Right atrium auricular region (tissue), 2 donors: ENCODE measurements at places on chromosomes 3 and 15. TPM values are rescaled to one million over a fixed set of nuclear protein-coding genes. Genes with fewer than 3 reads are reported as not detected.

- DNase-seq = no peak
Measured at GRCh38 chr3:8887435-8888300, 75.6 kb downstream of the RAD18 start.

DNA sequence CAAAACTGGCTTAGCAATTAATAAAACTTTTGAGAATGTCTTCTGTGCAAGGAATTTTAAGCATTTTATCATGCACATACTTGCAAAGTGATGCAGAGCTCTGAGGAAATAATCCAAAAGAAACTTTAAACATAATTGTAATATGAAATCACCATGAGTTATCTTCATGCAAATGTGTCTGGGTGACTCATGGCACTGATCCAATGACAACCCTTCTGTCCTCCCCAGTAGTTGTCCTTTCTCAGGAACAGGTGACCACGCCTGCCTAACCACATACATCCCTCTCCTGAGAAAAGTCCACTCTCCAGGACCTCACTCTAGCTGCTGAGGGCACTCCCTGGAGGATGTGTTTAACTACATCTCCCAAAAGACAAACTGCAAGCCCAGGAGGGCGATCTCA lies 530.6 kb upstream of the IL12A start:
- no peak for DNase-seq

DNA sequence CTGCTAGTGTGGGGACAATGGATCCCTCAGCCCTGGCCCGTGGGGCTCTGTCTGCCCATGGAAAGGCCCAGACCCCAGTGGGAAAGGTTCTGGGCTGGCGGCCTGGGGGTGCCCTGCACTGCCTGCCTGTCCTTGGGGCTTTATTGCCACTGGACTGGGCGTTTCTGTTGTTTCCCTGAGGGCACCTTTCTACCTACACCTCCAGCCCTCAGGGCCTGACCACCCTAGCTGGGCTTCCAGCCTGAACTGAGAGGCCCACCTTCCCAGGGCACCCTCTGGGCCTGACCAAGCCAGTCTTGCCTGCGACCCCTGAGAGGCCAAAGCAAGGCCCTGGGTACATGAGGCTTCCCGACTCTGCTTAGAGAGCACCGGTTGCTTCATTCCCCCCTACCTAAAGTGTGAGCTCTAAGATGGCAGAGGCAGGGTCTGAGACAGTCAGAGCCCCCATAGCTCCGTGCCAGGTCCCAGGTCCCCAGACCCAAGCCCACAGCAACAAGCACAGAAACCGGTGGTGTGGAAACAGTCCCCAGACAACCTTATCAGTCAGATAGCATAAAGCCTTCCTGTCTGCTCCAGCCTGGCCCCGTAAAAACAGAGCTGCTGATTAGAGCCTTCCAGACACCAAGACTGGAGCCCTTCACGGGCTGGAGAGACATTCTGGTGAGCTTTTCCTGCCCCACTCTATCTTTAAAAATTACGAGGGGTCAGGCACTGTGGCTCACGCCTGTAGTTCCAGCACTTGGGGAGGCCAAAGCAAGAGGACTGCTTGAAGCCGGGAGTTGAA lies 102.8 kb downstream of the CHSY1 start:
- DNase-seq = no peak

GRCh38 chr3:101068876-101069606 lies 75.8 kb upstream of the ABI3BP start:
- no peak for DNase-seq

- DNase-seq = no peak
Measured at GRCh38 chr3:186882150-186882524, 39.6 kb downstream of the ADIPOQ start.

DNA sequence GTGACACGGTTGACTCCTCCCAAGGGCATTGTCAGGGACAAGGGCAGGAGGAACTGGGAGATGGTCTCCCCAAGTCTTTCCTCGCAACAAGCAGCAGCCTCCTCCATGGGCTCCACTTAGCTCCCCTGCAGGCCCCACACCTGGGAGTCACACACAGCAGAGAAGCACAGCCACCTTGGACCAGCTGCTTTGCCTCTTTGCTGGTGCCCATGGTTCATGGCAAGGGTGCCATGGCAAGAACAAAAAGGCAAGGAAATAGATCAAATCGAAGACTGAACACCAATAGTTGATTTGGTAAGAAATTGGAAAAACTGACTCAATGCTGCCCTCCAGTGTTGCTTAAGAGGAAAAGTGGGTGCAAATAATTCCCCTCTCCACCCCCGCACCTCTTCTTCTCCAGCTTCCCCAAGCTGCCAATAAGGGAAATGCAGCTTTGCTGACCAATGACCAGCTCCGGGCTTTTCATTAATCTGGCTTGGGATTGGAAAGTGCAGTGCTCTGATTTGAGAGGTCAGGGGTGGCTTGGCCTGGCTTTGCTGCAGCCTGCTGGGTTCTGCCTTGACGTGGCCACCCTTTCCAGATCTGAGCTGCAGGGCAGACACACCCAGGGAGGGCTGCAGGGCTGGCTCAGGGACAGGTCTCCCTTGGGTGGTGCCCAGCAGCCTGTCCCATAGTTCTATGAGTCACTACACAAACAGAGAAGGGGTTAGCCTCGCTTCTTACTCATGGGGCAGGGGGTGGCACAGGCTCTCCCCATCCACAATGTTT lies 162.0 kb downstream of the KLF13 start:
- peak; percentile 84 for DNase-seq

DNA sequence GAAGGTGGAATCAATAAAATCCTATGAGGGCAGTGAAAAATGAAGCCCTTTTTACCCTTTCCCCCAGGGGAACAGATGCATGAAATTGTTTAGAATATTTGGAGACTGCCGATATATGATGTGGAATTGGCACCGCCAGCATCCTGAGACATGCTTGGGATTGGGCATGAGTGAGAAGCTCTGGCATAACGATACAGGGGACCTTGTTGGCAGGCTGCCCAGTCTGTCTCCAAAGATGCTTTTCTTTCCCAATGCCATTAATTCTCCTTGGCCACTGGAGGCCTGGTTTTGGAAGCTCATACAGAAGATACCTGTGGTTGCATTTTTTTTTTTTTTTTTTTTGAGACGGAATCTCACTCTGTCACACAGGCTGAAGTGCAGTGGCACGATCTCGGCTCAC lies 800.6 kb upstream of the LMCD1 start:
- DNase-seq = no peak

GRCh38 chr3:69338911-69339310 lies 47.0 kb downstream of the FRMD4B start:
- DNase-seq = no peak

GRCh38 chr15:43998607-43999006 lies 171.8 kb downstream of the WDR76 start:
- peak; percentile 75 for DNase-seq

GRCh38 chr15:68553994-68554720 lies 24.6 kb upstream of the CORO2B start:
- peak; percentile 70 for DNase-seq

DNA sequence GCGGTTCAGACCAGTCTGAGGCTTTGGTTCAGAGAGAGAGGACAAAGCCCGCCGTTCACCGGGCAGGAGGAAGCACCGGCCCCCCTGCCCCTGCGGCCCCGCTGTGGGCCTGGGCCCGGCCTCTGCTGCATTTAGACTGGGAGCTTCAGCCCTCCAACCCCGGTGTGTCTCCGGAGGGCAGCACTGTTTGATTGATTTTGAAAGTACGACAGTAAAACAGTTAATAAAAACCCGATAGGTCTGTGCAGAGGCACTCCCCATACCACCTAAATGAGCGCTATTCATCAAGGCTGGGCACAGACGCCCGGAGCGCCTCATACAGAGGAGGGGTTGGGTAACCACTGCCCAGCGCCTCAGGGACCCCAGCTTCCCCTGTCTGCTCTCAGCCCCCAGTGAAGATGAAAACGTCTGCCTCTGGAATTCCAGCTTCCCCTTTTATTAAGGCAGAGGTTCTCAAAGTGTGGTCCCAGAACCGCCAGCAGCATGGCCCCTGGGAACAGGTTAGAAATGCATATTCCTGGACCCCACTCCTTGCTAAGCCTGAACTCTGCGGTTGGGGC lies 256.7 kb upstream of the TLE3 start:
- peak; percentile 46 for DNase-seq

DNA sequence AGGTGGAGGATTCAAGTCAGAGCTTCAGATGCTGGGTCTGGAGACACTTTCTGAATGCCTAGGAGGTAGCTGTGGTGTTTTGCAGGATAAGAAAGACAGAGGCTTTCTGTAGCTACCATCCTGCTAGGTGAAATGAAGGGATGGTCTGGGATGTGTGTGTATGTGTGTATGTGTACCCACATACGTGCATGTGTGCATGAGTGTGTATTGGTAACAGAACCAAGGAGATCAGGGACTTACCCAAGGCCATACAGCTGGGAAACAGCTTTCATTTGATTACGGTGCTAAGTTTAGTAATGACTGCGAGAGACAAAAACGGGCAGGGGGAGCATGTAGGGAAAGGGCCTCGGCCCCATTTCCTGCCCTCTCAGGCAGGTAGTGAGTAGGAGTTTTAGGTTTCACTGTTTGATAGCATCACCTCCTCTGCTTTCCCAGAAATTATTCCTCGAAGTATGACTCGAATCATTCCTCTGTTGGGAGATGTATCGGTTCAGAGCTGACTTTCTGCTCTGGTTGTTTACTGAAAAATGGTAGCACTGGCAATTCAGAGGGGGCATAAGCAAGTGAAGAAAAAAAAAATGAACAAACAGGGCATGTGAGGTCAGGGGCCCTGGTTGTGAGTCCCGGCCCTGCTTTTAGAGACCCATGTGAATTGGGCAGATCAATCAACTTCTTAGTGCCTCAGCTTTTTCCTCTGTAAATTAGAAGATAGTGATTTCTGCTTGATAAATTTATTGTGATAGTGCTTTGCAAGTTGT lies 130.7 kb downstream of the LPP start:
- DNase-seq = no peak

GRCh38 chr15:48759921-48760320 lies 50.9 kb downstream of the CEP152 start:
- no peak for DNase-seq

GRCh38 chr3:130973406-130973805 lies 53.2 kb downstream of the ASTE1 start:
- no peak for DNase-seq

GRCh38 chr15:94673801-94674200 lies 442.4 kb downstream of the MCTP2 start:
- DNase-seq = no peak

DNA sequence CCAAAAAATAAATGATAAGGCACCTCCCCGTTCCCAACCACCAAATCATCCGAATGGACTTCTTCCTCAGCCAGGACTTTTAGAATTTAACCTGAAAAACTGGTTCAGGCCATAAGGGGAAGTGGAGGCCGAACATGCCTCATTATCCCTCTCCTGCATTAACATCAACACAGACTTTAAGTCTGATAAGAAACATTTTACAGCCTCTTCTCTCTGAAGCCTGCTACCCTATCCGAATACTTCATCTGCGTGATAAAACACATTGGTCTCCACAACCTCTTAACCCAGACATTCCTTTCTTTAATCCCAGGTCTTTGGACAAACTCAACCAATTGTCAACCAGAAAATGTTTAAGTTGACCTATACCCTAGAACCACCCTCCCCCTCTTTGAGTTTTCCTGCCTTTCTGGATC lies 850 bp upstream of the SLC41A3 start:
- DNase-seq = no peak

GRCh38 chr3:81003008-81003645 lies 758.3 kb downstream of the GBE1 start:
- no peak for DNase-seq

DNA sequence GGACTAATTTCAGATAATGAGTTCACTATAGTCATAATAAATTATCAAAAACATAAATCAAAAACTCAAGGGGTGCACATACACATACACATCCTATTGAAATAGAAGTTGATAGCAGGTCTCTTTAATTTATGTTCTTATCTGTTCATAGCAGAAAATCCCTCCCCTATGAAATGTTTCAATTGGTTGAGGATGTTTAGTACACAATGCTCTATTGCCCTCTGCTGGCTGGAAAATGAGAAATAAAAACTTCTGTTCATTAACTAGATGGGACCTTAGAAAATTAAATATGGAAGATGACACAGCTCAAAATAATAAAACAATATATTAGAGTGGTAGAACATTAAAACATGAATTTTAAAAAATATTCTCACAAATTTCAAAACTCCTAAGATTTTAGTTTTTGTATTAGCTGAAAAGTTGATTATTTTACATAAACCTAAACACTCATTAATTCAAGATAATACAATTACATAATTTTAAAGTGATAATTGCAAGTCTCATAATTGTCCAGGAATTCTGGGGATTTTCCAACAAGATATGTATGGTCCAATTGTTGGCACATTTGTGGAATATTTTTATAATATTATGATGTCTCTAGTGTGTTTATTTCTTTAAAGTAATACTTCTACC lies 735.0 kb downstream of the ROBO1 start:
- DNase-seq = no peak

DNA sequence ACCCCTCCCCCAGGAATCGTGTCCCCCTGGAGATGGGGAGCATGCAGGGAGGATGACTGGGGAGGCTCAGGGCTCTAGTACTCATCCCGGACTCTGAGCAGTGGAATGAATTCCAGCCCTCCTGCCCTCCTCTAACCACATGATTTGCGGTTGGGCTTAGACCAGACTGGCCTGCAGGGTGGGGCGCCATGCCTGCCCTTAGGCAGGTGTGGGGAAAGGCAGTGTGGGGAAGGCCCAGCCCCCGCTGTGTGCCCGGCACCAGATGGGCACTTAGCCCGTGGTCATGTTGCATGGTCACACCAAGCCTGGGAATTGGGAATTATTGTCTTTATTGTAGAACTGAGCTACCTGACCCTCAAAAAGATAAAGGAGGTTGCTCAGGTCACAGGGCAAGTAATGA lies 283.8 kb downstream of the TLE3 start:
- DNase-seq = no peak

HDAC11 gene
- total RNA-seq = 30.6 TPM

CYP8B1 gene
- not detected for total RNA-seq

KATNBL1 gene
- 17.8 TPM for total RNA-seq

CCDC13 gene
- total RNA-seq = not detected

PRR20G gene
- total RNA-seq = not detected

AMIGO3 gene
- 1.1 TPM for total RNA-seq

SOX2 gene
- total RNA-seq = 0.67 TPM

CYP19A1 gene
- total RNA-seq = 2.4 TPM

PPARG gene
- 12.3 TPM for total RNA-seq
